ENCODE measurements at places on chromosomes 1 and 21.

DNA sequence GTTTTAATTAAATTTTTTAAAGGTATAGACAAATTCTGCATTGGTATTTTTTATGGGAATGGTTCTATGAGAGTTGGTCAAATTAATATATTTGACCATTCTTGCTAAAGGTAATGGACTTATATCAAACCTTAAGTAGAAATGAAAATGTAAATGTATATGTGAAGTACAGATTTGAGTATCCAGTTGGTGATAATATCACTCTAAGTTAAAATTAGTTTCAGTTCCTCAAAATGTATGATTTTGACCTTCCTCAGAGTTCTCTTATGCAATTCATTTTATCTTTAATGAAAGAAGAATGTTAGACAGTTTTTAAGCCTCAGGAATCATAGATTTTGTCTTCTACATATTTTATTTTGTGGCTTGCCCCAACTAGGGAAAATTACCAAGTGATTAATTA is 1291.5 kb upstream of the B3GALT2 start:
- DNase-seq, result no peak

GRCh38 chr1:1861339-1861730 is 29.6 kb downstream of the GNB1 start:
- DNase-seq, result no peak

DNA sequence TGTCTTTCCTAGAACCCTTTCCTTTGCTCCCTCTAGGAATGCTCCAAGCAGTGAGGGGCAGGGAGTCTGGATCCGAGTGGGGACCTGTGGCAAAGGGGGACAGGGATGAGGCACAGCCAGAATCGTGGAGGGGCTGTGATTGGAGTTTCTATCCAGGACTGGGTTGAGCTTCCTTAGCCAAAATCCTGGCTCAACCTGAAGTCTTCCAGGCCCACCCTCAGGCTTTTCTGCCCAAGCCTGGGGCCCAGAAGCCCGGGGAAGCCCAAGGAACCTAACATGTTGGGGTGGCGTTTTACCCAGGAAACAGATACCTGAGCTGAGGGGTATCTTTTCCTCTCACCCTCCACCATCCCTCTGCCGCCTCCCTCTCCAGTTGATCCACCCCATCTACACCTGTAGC is 5.4 kb downstream of the MYOG start:
- no peak for DNase-seq

DNA sequence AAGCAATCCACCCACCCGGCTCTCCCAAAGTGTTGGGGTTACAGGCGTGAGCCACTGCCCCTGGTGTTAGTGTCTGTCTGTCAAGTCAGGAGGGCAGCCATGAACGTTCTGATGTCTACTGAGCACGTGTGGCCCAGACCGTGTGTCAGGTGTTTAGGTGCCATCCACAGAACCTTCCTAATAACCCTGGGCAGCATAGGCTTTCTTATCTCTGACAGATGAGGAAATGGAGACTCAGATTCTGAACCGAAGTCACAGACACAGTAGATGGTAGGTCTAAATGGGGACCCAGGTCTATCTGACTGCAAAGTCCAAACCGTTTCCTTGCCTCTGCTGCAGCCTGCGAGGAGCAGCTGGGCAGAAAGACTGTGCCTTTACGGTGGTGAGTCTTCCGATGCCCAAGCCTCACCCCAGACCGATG is 622 bp upstream of the IL6R start:
- no peak for DNase-seq

DNA sequence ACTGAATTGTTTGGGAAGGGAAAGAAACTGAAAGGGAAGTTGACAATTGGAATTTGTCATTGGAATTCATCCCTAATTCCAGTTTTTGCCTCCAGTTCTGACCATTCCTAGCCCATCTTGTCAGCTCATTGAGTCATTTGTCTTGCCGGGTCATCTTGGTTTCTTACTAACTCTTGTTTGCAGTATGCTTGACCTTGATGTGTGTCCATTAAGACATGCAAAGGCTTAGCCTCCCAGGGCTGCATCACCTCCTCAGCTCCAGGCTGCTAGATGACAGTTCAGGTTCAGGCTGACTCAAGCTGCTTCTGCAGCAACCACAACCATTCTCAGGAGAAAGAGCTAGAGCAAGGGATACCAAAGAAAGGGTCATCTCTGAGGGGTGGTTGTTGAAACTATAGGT is 151.3 kb upstream of the PTGFR start:
- no peak for DNase-seq

- DNase-seq, result peak; percentile 89
Measured at GRCh38 chr1:159214149-159214760, 9.6 kb downstream of the ACKR1 start.

DNA sequence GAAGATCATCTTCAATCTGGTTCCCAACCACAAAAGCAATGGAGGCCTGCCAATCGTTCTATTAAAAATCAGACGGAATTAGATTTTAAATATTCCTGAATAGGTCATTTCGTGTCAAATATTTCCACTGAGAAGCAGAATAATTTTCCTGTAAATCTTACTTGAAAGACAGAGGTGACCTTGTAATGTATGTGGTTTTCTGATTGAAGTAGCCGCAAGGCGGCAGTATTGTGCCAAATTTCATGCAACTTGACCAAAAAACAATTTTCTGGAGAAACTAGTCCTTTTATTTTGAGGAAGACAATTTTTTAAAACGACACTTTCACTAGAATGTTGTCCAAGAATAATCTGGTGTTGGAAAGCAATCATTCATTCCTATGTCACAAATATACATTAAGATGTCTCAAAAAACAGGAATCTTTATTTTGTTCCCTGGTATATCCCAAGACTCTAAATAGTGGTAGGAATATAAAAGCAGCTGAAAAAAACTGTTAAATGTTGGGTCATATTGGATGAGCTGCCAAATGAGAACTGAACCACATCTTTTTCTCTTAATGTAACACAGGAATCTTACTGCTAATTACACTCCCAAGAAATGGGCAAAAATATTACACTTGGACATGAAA is 33.6 kb downstream of the SPAG17 start:
- no peak for DNase-seq

GRCh38 chr1:91699339-91699974 is 186.5 kb downstream of the TGFBR3 start:
- no peak for DNase-seq

GRCh38 chr1:58997637-58998036 is 213.8 kb upstream of the JUN start:
- DNase-seq, result no peak

GRCh38 chr21:36959020-36959835 is 7.2 kb downstream of the HLCS start:
- no peak for DNase-seq

- DNase-seq, result peak; percentile 94
Measured at GRCh38 chr1:81414488-81415015, 386.2 kb upstream of the ADGRL2 start.

GRCh38 chr1:242133351-242133750 is 134.5 kb upstream of the MAP1LC3C start:
- DNase-seq, result no peak

- DNase-seq, result no peak
Measured at GRCh38 chr21:25938658-25939395, 204.1 kb downstream of the GABPA start.

- no peak for DNase-seq
Measured at GRCh38 chr21:33039536-33039935, 13.8 kb downstream of the OLIG2 start.

- no peak for DNase-seq
Measured at GRCh38 chr21:26800001-26800400, 45.2 kb downstream of the ADAMTS1 start.

- no peak for DNase-seq
Measured at GRCh38 chr1:184930232-184930631, 44.1 kb downstream of the NIBAN1 start.

DNA sequence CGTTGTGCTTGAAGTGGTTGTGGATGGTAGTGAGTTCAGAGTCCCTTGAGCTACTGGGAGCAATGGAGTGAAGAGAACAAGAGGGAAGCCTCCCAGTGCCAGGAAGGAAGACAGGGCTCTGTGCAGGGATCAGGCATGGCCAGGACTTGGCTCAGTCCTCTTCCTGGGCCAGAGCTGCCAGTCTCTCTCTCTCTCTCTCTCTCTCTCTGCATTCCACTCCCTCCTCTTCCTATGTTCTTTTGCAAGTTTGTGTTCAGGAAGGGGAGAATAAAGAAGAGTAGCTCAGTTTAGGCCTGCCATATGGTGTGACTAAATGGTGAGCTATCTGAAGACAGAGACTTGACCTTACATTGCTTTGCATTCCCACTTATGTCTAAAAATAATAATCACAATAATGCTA is 20.5 kb upstream of the RPTN start:
- DNase-seq, result no peak

GRCh38 chr1:193140254-193140653 is 18.4 kb downstream of the CDC73 start:
- no peak for DNase-seq

GRCh38 chr1:3067301-3067670 is 1.7 kb upstream of the PRDM16 start:
- DNase-seq, result no peak

DNA sequence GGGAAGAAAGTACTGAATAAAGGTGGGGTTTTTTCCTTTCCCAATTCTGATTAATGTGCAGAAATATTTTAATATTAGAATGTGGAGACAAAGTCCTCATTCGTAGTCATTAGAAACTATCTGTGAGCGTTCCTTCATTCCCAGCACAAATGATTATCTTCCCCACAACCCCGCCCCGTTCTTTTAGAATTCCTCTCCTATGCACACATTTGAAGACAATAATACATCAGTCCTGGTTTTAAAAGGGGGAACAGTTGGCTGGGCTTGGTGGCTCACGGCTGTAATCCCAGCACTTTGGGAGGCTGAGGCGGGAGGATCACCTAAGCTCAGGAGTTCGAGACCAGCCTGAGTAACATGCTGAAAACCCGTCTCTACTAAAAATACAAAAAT is 876 bp downstream of the ALDH9A1 start:
- DNase-seq, result no peak

- no peak for DNase-seq
Measured at GRCh38 chr1:110235834-110236682, 25.9 kb downstream of the KCNC4 start.

DNA sequence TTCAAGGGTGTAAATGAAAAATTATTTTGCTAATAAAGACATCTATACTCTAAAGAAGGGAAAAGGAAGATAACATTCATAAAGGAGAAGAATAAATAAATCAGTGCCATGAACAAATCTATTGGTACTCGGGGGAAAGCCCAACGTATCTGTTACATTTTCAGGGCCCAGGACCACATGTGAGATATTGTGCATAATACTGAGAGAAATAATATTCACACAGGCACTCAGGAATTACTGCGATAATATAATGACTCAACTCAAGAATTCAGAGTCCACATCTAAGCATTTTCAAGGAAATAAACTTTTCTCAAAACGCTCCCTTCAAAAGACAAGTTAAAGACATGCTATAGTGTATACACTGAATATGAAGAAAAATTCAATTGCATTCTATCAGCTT is 108.8 kb downstream of the SMYD2 start:
- DNase-seq, result no peak

GRCh38 chr21:38861989-38862683 is 56.4 kb downstream of the ETS2 start:
- DNase-seq, result no peak

GRCh38 chr1:71930511-71930910 is 351.8 kb downstream of the NEGR1 start:
- DNase-seq, result no peak

- DNase-seq, result peak; percentile 98
Measured at GRCh38 chr1:65002508-65003315, 36.4 kb upstream of the JAK1 start.

- DNase-seq, result no peak
Measured at GRCh38 chr1:165854101-165854845, 26.9 kb downstream of the UCK2 start.

DNA sequence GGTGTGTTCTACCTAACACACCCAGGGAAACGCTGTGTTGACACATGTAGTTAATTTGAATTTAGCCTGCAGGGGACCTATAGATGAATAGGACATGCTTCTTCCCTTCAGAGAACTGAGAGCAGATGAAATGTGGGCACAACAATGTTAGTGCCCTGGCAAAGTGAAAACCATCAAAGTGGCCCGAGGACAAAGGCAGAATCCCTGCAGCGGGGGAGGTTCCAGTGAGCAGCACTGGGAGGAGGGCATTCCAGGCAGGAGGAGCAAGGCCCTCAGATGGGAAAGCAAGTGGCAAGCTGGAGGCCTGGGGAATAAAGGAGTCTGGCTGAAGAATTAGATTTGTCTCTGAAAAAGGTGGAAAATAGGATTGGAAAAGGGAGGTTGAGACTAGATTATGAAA is 37.2 kb downstream of the C1orf94 start:
- no peak for DNase-seq

DNA sequence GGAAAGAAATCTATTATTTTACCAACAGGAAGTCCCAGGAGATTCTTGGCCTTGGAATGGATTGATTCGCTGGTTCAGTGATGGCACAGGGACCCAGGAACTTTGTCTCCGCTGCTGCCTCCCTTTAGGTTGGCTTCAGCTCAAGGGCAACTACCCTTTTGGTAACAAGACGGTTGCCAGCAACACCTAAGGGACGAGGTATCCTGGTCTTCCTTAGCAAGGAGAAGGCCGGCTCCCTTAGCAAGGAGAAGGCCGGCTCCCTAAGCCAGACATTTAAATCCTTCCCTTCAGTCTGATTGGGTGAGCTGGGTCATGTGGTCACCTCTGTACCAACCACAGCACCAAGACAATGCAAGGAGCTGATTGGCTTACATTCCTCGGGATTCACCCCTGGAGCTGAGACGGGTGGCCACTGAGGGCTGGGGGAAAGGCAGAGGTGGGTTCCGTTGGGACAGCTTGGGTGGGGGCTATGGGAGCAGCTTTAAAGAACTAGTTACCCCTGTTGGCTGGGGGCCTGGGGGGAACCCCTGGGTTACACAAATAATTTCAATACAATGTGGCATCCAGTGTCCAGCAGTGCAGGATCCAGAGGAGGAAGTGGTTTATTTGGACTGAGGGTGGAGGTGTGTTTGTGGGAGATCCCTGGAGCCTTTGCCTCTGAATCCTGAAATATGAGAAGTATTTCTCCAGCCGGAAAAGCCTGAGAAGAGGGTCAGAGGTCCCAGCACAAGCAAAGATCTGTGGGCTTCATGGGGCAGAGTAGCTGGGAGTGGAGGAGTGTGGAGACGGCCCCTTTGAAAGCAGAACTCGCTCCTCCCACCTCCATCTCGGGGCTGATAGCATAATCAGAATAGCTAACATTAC is 20.7 kb upstream of the CLIC4 start:
- DNase-seq, result no peak

GRCh38 chr1:156797212-156797871 is 19.3 kb downstream of the SH2D2A start:
- DNase-seq, result no peak

DNA sequence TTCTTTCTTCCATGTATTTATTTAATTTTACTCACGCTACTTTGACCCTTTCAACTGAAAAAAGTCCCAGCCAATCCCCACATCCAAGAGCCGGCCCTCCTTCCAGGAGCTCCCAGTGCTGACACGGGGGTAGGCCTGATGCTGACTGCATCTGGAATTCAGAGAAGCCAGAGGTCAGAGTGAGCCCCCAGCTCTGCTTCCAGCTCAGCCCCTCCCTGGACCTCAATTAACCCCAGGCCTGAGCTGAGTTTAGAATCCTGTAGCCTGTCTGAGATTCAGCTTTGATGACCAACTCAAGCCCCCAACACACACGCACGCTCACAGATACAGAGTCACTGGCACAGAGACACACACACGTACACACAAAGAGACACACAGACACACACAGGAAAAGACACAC is 247.9 kb downstream of the NPHP4 start:
- DNase-seq, result no peak

- DNase-seq, result no peak
Measured at GRCh38 chr1:191895462-191896058, 262.7 kb upstream of the RGS18 start.

Data from esophagus muscularis mucosa (tissue), 4 donors.